ENCODE measurements at places on chromosomes 5 and 9. TPM values are rescaled to one million over a fixed set of nuclear protein-coding genes. Genes with fewer than 3 reads are reported as not detected.

Gene VLDLR
- 8.5 TPM for total RNA-seq

Gene HCN1
- total RNA-seq = not detected

- peak; percentile 34 for DNase-seq
These were observed 12.4 kb downstream of the RLN2 start for GRCh38 chr9:5292141-5292540.

- DNase-seq = no peak
These were observed 41.7 kb upstream of the TMEM250 start for GRCh38 chr9:136160381-136160841.

DNA sequence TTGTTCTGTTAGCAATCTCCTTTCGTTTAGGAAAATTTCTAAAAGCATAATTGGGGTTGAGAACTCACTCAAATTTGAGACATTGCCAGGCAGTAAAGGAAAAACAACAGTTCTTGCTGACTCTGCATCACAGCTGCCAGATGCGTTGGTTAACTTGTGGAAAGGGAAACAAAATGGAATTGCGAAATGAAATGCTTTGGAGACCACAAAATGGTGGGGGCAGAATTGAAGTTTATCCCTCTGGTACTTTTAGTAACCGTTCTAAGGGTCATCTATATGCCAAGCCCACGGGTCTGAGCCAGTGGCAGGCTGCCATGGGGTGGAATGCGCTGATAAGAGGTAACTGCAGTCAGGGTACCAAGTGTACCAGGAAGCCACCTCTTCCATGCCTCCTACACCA, 28.6 kb upstream of the SELENOP start:
- peak; percentile 33 for DNase-seq

GRCh38 chr9:30382271-30382670, 2002.2 kb upstream of the ACO1 start:
- DNase-seq = no peak

DNA sequence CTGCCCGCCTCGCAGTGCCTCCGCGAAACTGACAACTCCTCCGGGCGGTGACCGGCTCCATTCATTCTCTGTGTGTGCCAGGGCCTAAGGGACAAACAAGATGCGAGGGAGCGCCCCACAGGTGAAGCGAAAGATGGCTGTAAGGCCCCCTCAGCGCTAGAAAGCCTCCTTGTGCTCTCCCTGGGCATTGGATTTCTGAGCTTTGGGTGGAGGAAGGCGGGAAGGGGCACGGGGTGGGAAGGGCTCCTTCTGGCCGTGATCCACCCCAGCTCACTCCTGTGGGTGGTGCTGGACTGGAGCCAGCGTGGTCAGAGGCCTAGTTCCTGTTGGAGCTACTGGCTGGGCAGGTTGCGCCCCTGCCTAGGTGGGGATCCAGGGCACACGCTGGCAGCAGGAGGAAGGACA, 943 bp downstream of the GALNT12 start:
- no peak for DNase-seq
